ENCODE measurements at places on chromosomes 5 and 9.

DNA sequence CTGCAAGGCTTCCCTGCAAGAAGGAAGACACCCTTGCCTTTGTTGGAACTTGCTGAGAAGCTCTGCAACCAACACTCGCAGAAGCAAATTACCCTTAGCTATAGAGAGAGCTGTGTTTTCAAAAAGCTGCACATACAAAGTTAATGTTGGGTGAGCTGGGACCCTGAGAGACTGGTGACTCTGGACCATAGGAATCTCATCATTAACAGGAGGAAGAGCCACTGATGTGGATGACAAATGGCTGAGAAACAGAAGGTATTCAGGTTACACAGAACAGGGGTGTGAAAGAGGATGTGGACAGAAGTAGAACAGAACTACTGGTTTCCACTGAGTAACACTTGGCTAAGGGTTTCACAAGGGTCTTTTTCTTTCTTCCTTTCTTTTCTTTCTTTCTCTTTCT lies 493.5 kb downstream of the IRX1 start:
- no peak for DNase-seq

DNA sequence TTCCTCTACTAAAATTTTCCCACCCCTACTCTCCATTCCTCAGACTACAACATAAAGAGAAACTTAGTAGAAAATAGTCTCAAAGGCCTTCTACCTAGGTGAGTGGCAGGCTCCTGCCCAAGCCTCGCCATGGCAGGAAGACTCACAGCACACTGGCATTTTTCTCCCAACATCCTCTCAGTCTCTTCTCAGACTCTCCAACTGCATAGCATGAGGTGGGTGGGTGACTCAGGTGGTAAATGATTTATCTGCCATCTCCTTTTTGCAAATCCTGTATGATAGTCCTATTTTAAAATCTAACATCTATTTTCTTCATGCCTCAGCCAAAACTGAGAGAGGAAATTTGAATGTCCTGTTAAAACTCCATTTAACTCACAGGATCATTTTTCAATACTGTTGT lies 33.5 kb upstream of the GRIA1 start:
- DNase-seq, result no peak

- DNase-seq, result no peak
Measured at GRCh38 chr5:149588936-149589335, 7.6 kb downstream of the ARHGEF37 start.

DNA sequence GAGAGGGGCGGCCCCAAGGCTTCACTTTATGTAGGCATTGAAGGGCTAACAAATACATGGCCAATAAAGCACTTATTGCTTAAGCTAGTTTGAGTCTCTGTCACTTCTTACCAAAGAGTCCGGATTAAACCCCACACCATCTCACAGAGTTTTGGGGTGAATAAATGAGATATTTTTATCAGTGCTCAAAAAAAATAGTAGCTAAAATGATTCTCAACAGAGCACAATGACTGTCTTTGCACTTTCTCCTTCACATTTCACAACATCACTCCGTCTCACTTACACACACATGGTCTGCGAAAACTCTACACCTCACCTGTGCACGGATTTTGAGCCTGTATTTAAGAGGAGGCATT lies 92.9 kb downstream of the LMX1B start:
- no peak for DNase-seq

GRCh38 chr9:108727580-108728111 lies 128.1 kb downstream of the ACTL7B start:
- DNase-seq, result no peak

DNA sequence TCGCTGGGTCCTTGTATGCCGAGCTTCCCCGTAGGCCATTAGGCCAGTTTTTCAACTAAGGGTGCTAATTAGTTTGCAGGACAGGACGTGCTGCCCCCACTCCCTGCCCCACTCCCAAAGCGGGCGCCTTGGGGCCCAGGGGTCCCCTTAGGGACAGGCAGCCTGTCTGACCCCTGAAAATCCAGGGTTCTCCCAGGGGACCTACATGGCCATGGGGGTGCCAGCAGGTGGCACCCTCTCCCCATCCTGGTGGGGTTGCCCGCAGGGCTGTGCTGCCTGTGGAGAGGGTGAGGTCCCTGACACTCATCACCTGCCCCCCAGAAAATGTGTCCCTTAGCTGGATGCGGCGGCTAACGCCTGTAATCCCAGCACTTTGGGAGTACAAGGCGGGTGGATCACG lies 8.5 kb upstream of the CCDC187 start:
- DNase-seq, result peak; percentile 45

GRCh38 chr9:77798140-77798539 lies 150.0 kb upstream of the GNA14 start:
- no peak for DNase-seq

GRCh38 chr5:128300181-128300580 lies 216.6 kb downstream of the SLC12A2 start:
- DNase-seq, result no peak

DNA sequence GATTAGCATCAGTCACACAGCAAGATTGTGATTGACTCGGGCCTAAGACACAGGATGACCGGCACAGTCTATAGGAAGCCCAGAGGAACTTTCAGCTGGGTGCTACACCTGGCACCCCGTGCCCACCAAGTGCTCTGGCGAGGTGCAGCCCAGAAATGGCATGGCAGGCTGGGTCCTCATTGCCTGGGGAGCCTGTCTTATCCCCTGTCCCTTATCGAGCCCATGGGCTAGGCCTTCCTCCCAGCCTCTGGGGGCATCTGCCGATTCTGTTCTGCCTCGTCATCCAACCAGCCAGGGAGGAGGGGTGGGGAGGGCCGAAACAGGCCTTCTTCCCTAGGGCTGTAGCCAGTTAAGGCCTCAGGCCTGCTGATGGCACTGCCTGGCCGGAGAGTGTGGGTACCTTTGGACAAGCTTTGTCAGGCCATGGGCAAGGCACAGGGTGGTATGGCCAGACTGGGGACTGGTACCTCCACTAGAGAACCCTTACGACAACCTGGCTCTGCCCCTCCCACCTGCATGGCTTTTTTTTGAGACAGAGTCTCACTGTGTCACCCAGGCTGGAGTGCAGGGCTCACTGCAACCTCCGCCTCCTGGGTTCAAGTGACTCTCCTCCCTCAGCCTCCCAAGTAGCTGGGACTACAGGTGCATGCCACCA lies 1.6 kb downstream of the GRK6 start:
- DNase-seq, result peak; percentile 70

DNA sequence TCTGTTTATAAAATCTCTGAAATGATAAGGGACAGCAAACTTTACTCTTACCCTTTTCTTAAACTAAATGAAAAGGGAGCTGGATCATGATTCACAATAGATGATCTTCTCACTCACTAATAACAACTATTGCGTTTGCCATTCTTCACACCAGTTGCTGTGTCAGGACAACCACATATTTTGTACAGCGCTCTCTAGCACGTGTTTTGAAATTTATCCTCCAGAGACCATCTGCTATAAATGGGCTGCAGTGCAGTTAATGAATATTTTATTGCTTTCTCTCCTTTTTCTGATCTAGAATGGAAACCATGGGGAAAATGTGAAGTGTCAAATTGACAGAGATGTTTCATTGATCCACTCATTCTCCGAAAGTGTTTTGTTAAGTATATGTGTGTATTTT lies 258.4 kb upstream of the CCNH start:
- no peak for DNase-seq

- no peak for DNase-seq
Measured at GRCh38 chr9:83651558-83651957, 28.6 kb downstream of the IDNK start.

DNA sequence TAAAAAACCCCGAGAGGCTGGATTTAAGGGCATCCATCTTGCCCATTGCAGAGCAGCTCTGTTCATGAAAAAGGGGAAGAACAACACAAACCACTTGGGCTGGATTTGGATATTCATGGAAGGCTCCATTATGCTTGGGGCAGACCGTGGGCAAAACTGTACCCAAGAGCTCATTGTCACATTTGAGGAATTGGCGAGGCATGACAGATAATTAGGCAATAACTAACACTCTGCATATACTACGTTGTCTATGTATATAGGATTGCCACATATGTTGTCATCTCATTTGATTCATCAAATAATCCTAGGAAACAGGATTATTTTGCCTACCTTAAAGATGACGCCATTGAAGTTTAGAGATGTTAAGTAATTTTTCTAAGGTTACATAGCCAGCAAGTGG lies 255.4 kb downstream of the SMARCA2 start:
- no peak for DNase-seq

DNA sequence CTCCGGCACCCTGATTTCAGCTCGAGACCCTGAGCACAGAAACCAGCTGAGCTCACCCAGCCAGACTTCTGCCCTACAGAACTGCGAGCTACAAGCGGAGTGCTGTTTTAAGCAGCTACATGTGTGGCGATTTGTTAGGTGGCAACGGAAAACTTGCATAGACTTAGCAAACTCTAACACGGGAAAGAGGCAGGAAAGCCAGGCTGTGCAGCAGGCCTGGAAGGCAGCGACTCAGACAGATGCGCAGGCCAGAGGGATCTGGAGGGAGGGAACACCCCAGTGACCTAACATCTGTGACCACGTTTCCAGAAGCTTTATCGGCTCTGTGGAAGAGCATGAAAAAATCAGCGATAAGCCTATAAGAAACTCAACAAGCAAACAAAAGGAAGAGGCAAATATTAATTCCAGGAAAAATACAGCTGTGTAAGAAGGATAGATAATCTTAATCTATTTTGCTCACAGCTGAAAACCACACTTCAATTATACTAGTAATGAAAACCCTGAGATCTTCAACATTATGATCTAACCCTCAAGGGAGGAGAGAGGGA lies 11.0 kb downstream of the UBAC1 start:
- no peak for DNase-seq

DNA sequence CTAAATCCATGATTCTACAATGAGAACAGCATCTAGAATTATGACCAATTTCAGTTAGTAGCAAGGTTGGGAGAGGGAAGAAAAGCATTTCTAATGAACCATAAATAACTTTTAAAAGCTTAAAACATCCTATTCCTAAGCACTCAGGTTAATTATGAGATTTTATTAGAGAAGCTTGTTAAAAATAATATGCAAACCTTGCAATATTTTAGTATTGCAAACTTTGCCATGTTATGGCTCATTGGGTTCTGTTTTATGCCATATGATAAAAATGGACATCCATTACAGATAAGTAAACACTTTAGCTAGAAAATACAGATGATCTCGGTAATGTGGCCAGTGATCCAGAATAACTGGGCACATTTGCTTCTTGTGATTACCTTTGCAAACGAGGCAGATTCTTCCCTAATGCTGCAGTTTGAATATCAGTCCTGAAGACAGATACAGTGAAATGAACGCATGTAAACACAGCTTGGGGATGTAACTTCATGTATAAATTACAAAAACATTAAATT lies 447.0 kb downstream of the PLK2 start:
- no peak for DNase-seq

DNA sequence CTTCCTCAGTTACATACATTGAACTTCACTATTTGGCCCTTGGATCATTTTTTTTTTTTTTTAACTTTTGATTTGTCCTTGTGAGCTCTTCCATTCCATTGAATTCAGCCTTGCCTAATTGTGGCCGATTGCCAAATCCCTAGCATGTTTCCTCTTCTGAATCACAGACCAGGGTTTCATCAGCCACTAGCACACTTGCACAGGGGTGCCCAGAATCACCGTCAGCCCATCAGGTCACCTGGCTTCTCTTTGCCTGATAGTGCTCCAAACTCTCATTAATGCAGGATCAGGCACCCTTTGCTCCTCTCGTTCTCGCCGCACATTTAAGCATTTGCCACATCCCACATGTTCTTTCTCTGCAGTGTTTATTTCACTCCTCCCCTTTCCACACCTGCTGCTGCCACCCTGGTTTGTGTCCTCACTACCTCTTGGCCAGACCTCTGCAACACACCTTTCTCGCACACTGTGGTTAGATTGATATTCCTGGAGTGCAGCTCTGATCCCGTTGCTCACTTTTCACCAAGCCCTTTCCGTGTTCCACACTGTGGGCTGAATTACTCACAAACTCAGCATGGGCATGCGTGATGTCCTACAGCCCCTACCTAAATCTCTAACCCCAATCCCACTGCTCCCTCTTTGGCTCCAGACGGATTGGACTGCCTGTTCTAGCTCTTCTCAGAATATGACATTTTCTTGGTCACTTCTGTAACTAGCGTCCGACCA lies 9.8 kb downstream of the PIK3R1 start:
- DNase-seq, result no peak

DNA sequence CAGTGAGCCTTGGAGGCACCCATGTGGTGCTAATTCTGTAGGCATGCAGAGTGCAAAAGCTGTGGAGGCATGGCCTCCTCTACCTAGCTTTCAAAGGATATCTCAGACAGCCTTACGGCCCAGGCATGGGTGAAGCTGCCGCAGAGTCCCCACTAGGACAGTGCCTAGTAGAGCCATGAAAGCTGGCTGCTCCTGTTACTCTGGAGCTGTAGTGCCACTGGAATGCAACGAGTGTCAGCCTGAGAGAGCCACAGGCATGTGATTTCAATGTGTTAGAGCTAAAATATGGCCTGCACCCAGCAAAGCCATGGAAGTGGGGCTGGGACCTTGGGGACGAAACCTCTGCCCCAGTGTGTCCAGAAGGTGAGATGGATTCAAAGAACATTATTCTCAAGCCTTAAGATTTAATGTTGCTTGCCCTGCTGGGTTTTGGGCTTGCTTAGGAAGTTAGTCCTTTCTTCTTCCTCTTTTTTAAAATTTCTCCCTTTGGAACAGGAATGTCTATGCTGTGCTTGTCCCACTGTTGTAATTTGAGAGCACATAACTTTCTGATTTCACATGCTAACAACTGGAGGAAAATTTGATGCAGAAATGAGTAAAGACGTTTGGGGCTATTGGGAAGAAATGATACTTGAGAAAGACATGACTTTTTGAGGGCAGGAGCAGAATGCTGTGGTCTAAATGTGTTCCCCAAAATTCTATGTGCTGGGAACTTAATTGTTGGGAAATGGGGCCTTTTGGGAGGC lies 298.4 kb downstream of the PSAT1 start:
- DNase-seq, result no peak

DNA sequence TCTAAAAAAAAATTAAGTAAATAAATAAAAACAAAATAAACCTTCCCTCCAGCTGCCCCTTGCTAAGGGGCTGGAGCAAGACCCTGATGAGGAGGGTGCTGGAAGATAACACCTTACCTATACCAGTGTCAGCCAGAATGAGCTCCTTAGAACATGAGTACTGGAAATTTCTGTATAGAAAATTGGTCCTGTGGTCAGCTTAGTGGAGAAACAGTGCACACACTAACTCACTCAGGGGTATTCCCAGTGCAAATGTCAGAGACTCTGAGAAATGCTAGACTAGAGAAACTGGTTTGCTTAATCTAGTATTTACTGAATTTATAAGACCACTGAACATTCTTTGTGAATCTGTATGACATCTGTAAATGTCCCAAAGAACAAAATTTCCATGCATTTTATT lies 62.1 kb upstream of the CTXN3 start:
- DNase-seq, result no peak

DNA sequence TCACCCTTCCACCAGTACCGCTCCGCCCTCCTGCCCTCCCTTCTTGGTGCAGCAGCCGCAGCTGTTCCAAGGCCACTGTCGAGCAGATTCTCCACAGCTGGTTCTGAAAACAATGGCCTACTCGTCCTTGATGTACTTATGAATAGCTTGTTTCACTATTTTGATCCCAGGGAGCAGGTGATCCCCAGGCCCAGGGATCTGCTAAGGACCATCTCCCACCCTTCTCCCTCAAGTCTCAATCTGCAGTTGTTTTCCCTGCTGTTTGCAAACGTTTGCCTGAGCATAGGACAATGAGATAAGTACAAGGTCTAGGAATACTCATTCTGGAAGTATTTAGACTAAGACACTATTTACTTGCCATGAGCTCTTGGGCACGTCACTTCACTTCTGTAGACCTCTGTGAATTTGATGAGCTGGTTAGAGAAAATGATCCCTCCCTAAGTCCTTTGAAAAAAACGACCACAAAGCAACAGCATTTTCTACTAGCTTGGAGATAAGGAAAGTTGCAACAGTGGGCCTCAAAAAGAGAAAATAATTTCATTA lies 1.8 kb downstream of the LURAP1L start:
- no peak for DNase-seq

GRCh38 chr5:24855485-24855884 lies 210.7 kb upstream of the CDH10 start:
- no peak for DNase-seq

Data from activated CD4-positive, alpha-beta T cell treated with anti-CD3 and anti-CD28 coated beads, Interleukin-2, Interleukin-6, amounts not matched to agents 100 ng/mL and 50 ng/mL, durations not matched to agents 16 hours and 8 hours (primary cell).